ENCODE measurements at places on chromosomes 2 and 18.

DNA sequence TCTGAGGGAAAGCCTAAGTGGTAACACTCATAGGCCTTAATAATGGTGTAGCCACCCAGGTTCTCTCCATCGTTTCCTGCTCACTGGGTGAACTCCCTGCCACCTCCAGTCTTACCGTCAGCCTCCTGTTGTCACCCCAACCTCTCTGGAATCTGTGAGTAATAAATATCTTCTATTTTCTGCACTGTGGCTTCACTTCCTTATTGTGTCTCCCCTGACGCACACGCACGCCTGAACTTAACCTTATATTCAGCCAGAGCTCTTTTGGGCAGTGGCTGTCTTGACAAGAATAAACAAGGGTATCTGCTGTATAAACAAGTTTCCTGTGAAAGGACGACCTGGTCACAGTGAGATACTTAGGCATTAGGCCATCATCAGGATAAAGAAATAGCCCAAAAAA, 467.2 kb downstream of the SPAG16 start:
- no peak for DNase-seq

- DNase-seq: no peak
Measured at GRCh38 chr2:74186038-74186437, 7.4 kb upstream of the MOB1A start.

DNA sequence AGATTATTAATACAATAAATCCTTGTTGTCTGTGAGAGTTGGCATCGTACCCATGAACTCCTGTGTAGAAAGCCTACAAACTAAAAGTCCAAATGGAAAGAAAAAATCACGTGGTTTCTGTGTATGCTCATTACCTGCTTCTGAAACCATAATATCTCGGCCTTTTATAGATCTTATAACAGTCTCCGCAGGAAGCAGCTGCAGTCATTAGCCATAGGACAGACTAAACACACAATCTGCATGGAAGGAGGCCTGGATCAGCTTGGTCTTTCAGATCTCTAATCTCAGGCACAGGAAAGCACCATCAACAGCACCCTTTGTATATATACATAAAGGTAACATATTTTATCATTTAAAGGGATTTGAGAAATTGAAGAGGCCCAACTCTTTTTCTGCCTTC, 508.9 kb upstream of the TCF4 start:
- DNase-seq: no peak

DNA sequence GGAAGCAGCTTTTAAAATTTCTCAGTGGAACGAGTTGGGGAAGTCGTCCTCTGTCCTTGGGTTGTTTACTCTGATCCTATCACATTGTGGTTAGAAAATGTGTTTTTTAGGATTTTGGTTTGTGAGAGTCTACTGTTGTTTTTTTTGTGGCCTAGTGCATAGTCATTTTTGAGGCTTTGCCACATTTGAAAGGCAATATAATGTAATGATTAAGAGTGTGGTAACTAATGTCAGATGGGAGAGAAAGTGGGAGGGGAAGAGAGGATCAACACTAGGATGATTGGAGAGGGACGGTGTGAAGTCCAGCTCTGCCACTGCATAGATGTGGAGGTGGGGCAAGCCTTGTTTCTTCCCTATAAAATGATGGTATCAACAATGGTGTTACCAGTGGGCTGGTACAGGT, 8.5 kb downstream of the SP140L start:
- no peak for DNase-seq

GRCh38 chr2:30150786-30151185, 4.0 kb downstream of the YPEL5 start:
- no peak for DNase-seq

GRCh38 chr2:163675388-163675787, 60.4 kb downstream of the FIGN start:
- no peak for DNase-seq

DNA sequence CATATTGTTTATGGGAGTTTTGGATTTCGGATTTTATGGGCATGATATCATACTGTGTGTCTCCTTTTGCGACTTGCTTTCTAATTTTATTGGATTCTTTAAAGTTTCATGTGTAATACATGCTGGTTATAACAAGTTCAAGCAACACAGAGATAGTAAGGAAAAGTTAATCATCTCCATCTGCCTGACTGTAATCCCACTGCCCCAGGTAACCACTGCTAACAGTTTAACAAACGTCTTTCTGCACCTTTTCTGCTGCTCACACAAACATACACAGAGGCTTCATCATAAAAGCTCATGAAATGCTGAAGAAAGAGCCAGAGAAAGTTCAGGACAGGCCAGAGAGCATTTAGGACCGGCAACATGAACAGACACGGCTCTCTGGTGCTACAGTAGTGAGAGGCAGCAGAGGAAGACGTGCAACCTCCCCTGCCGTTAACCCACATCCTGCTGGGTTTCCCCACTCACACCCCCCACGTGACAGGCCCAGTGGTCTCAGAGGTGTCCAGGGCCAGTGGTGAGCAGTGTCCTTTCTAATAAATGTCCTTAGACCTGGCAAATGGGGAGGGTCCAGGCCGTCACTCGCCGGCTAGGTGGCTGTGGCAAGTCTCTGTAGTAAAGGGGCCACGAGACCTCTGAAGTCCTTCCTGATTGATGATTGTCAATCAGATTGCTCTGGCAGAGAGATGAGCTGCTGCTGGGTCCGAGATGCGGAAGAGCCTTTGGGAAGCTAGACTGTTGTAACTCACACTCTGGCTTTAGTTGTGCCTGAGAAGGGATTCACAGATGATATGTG, 43.0 kb upstream of the SLC1A4 start:
- DNase-seq: peak; percentile 43

DNA sequence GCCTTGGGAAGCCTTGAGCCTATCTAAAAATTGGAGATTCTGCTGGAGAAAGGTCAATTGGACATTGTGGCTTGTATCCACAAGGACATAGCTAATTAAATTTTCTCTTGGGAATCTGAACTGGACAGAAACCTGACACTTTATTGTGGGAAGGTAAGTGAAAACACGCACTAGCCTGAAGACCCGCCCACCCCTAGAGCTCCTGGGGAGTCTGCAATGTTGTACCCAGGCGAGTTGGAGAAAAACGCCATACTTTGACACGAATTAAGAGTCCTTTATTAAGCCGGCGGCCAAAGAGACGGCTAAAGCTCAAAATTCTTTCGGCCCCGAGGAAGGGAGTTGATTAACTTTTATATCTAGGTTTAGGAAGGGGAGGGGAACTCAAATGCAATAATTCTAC, 1.2 kb upstream of the ZNF892 start:
- no peak for DNase-seq

DNA sequence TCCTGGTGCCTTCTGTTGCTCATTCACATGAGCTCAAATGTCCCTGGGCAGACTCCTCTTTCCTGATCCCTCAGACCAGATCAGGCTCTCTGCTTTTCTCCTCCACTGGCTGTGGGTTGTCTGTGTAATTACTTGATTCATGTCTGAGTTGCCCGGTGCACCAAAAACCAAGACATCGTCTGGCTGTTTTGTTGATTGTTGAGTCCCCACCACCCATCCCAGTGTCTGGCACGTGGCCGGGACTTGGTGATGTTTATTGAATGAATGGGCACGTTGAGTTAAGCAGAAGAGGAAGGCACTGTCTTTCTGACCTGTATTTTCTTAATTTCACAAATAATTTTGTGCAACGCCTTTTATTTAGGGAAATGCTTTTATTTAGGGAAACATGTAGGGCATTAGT, 499.1 kb upstream of the HS6ST1 start:
- no peak for DNase-seq

DNA sequence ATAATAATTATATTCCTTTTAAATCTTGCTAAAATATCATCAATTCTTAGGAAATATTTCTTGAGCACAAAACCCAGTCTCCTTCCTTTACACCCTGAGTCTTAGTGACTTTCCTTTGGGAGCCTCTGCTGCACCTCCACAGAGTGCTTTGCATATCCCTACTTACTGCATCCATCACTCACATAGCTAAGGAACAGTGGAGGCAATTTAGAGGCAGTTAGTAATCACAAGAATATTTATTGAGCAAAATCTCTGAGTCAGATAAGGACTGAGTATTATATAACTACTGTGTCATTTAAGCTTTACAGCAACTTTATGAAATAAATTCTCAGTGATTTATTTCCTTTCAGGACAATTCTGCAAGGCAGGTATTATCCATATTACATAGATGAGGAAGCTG, 327.7 kb downstream of the TMX3 start:
- DNase-seq: no peak

DNA sequence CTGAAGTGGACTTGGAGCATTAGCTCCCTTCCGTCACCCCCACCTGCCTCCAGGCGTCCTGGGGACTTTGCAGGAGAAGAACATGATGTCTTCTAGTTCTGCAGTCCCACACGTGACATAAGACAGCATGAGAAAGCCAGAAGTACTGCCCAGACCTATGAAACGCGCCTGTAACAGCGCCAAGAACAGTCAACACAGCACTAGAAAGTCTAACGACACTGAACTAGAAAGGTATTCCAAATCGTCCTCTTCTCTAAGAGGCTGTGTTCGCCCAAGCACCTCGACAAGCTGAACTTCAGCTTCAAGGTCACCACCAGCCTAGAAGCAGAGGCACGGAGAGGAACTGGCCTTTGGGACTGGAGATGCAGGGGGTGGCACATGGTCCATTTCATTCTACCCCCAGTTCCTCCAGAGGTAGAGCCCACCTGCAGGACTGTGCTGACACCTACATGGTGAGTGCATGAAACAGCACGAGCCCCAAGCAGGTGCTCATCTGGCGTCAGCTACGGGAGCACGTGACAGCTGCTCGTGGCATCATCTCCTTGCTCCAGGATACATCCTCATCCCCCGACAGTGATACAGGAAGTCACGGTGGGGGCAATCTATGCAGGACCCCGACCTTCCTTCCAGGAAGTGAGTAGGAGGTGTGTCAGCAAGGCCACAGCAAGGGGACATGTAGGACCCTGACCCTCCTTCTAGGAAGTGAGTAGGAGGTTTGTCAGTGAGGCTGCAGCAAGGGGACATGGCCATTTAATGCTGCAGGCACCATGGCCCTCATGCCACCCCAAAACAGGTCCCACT, 3.7 kb downstream of the HDAC4 start:
- peak; percentile 17 for DNase-seq

DNA sequence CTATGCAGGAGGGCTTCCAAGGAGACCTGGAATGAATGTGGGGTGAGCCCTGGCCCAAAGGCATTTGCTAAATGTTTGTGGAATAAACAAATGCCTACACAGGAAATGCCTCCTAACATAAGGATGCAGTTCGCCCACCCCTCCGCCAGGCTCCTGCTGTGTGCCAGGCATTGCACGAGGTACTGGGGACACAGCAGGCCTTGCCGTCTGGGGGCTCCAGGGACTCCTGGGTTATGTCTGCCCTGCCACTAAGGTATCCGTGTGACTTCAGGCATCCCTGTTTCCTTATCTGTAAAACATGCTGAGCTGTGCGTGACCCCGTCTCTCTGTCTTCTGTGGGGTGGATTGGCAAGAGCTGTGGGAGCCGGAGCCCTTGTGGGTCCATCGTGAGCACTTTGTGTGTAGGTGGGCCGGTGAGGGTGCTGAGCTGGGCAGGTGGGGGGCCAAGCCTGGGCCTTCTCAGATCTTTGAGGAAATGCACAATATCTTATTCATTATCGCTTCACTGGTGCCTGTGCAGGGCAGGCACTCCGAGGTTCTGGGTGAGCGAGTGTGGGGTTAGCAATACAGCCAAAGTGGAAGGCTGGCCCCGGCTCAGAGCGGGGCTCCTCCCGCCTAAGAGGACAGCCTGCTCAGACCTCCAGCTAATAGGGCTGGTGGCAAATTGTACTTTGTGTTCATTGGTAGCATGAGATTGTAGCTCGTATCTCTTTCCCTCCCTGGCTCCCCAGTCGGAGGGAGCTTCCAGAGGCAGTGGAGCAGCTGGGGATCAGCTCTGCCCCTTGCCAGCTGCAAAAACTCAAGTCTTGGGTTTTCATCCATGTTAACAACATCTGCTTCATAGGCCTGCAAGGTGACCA, 126.8 kb downstream of the GLI2 start:
- no peak for DNase-seq

- DNase-seq: no peak
Measured at GRCh38 chr2:144518748-144519596, 947 bp downstream of the ZEB2 start.

DNA sequence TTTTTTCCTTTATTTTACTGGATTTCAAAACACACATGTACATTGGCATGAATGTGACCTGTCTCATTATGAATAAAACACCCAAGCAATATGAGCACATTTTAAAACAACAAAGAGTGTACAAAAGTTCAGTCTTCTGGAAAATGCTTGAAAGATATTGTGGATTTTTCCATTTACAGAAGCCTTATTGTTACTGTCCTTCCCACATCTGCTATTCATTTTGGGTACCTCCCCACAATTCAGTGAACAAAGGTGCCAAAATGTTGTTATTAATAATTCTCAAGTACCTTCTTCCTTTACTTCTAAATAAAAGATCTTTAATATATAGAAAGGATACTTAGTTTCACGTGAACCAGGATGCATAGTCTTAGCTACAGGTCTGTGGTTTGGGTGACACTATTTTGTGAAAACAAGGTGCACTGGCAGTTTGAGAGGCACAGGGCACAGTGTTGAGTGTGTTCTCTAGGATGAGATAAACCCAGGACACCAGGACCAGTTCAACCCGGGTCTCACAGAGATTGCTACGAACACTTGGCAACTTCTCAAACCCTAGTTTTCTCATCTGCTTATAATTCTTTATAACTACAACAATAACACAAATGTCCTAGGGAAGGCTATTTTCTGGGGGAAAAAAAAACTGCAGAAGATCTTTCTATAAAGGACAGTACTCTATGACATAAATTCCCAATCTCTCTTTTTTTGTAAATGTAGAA, 84.5 kb upstream of the GALNT5 start:
- DNase-seq: no peak

DNA sequence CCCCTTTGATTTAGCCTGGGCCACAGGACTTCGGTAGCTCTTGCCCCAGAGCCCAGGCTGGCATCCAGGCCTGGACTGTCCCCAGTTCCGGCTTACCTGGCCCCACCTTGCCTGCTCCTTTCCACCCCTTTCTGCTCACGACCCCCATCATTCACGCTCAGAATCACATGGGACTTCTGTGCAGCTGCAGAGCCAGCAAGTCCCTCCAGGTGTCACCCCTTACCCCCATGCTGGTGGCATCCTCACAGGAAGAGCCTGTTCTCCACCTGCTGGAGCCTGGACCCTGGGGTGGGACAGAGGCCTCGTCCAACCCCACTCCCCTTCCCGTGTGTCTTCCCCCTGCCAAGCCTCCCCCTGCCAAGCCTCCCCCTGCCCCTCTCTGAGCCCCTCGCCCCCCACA, 7.9 kb upstream of the KCNIP3 start:
- no peak for DNase-seq

DNA sequence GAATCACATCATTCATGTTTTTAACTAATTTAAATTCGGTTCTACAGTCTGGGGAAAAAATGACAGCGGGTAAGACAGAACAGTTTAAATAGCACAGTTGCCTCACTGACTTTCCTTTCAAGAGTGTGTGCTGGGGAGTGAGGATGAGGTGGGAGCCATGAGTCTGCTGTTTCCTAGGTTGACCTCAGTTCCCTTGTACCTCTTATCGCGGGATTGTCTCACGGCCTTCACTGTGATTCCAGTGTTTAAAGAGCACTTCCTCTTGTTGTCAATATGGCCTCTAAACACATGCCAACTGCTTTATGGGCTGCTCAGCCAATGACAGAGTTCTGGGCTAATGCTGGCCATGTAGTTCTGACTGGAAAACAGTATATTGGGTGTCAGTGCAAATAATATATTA, 41.6 kb upstream of the ALMS1 start:
- DNase-seq: no peak
